ENCODE measurements at places on chromosomes 7 and 10.

DNA sequence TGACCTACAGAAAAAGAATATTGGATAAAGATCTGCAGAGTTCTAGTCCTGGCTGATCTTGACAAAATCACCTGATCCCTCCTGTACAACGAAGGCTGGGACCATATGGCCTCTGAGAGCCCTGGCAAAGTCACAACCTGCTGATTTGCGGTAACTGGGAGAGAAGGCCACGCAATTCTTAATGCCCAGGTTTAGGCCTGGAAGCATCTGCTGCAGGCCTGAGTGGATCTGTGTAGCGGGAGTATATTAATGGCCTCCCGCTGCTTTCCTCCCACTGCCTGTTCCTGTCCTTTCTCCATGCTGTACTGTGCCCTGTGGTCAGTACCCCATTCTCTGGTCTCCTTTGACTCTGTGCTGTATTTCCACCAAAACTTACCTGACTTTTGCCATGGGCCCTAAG is 24.2 kb downstream of the AKR1B1 start:
- no peak for DNase-seq

GRCh38 chr10:44773565-44773964 is 137.6 kb upstream of the TMEM72 start:
- no peak for DNase-seq

GRCh38 chr10:22619101-22619500 is 95.3 kb downstream of the PIP4K2A start:
- peak; percentile 78 for DNase-seq

DNA sequence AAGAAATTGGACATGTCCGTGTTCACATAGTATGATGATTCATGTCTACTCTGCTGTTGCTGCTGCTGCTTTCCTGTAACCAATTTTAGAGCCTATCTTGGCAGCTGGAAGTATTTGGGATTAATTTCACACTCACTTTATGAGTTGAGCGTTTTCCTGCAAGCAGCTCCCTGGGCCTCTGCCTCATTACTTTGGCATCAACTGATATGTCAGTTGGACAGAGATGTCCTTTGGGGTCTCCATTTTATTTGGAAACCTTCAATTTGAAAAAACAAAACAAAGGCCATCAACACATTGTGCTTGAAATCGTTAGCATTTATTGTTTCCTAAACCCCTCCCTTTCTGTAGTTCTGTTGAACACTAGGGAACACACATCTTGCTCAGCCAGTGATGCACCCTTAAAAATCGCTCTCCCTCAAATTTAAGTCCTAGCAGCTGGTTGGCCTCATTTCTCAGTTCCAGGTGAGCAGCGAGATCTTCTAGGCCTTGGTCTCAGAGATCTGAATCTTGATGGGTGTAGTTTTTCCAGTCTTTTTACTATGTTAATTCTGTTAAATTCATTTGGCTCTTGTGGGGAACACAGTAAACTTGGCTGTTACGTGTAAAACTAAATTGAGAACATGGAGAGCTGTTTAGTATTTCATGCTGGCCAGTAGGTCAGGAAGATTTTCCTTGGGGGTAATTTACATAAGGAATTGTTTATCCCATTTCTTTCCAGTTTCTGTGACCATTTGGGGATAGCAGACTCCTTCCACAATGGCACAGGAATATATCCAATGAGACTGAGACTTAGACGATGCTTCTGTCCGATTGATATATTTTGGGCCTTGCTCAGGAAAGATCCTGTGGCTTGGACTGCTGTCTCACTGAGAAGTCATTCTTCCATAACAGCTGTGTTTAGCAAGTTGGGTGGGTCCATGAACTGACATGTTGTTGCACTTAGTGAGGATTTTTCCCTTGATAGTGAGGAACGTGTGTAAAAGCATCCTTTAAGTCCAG is 371.6 kb downstream of the BBS9 start:
- DNase-seq, result peak; percentile 76

GRCh38 chr10:101666083-101666482 is 28.9 kb downstream of the FBXW4 start:
- DNase-seq, result no peak

DNA sequence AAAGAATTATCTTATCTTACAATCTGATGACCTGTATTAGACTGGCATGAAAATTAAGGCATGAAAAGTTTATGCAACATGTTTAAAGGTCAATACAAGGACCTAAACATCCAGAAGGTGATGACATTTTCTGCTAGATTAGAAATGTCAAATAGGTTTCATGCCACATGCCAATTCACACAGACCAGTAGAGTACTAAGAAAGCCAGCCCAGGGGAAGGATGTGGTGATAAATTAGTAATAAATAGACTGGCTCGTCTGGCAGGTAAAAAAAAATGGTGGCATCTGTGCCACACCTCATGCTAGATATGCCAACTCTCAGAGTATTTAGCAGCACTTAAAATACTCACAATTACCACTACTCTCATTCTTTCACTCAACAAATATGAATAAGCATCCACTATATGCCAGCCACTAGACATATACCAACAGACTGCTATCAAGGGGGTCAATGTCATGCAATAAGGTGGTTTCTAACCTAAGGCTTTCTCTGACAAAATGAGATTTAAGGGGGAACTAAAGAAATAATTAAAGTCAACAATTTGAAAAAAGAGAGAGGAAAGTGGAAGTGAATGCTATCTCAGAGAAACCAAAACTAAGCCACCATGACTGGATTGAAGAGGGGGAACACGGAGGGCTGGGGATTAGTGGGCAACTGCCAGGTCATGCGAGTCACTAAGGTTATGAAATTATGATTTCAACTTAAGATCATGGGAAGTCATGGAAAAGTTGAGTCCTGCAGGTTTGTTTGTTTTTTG is 83.5 kb downstream of the SGMS1 start:
- peak; percentile 13 for DNase-seq

- DNase-seq, result no peak
Measured at GRCh38 chr7:5431560-5432015, 8.0 kb upstream of the TNRC18 start.

DNA sequence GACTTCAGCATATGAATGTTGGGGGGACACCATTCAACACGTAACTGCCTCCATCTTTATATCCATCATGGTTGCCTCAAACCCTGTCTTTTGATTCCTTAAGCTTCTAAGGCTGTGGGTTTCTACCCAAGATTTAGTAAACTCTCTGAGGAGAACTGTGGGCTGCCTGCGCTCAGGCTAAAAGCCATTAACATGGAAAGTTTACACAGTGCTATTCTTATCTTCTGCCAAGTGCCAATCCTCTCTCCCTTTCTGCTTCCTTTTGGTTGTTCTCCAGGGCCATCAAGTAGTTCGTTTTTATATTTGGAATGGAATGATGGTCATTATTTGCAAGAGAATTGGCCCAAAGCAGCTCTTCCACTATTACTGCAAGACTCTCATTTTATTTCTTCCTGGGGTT is 97.3 kb upstream of the KLF14 start:
- DNase-seq, result no peak

Data from myocyte (in vitro differentiated cells).